ENCODE measurements at places on chromosomes 5 and 9.

DNA sequence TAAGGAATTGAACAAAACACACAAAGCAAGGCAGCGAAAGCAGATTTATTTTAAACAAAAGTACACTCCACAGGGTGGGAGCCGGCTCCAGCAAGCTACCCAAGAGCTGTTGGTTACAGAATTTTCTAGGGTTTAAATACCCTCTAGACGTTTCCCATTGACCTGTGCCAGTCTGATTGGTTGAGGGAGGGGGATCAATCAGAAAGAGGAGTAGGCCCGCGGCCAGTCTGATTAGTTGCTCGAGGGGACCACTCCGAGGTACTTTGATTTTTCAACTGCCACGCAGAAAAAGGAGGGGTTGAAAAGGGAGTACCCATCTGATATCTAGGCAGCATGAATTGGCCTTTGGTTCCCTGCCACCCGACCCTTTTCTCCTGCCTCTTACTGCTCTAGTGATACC, 998 bp downstream of the SRP19 start:
- no peak for DNase-seq

DNA sequence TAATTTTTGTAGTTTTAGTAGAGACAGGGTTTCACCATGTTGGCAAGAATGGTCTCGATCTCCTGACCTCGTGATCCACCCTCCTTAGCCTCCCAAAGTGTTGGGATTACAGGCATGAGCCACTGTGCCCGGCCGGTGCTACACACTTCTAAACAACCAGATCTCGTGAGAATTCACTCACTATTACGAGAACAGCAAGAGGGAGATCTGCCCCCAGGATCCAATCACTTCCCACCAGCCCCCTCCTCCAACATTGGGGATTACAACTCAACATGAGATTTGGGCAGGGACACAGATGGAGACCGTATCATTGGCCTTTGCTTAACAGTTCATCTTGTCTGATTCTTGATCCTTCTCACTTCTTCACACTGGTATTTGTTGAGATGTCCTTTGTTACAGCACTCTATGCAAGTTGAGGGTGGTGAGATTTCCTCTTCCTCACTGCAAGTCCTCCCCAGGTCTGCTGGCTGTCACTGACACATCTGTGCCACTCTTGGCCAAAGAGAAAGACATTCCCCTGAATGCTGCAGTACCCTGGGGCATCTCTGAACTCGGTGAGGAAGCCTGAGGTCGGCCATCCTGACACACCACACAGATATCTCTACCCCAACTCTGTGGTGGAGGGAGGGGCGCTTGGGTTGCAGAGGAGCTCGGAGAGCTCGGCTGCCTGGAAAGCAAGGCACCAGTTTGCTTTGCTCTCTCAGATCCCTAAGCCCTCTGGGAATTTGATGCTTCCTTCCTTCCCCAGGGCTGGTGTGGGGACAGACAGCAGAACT, 4.2 kb upstream of the SUB1 start:
- DNase-seq, result no peak

DNA sequence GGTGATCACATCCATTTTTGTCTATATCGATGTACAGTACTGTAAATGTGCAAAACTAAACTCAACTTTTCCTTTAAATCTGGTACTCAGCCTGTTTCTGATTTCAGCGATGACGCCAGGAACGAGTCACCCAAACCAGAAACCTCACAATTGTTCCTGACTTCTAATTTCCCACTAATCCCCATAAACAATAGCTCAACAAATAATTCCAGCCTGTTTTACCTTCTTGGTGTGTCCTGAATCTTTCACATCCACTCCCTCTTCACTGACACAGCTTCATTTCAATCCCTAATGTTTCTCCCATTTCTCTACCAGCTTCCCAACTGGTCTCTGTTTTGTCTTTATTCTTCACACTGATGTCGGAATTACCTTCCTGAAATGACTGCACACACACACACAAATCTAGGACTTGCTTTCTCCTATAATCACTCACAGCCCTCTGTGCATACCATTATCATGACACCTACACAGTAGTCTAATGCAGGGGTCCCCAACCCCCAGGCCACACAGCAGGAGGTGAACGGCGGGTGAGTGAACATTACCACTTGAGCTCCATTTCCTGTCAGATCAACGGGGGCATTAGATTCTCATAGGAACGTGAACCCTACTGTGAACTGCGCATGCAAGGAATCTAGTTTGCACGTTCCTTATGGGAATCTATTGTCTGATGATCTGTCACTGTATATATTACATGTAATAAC, 97.8 kb upstream of the SLC30A5 start:
- no peak for DNase-seq

- DNase-seq, result no peak
Measured at GRCh38 chr9:117750401-117750800, 46.2 kb downstream of the TLR4 start.

DNA sequence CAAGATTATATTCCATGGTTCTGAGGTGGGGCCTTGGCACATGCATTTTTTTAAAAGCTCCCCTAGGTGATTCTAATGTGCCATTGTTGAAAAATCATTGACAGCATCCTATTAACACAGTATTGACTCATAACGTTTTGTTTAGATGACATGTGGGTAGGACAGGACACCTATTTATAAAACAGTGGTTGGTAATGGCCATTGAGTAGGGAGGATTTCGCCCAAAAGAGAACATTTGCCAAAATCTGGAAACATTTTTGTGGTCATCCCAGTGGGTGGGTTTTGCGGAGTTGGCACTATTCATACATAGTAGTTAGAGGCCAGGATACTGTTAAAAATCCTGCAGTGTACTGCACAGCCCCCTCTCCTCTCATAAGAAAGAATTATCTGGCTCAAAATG, 6.4 kb upstream of the CHD1 start:
- DNase-seq, result no peak

- DNase-seq, result peak; percentile 86
Measured at GRCh38 chr5:82174128-82174918, 103.8 kb downstream of the RPS23 start.

GRCh38 chr9:95499847-95500246, 16.9 kb downstream of the PTCH1 start:
- no peak for DNase-seq

GRCh38 chr5:81601919-81602318, 149.0 kb downstream of the SSBP2 start:
- DNase-seq, result no peak

DNA sequence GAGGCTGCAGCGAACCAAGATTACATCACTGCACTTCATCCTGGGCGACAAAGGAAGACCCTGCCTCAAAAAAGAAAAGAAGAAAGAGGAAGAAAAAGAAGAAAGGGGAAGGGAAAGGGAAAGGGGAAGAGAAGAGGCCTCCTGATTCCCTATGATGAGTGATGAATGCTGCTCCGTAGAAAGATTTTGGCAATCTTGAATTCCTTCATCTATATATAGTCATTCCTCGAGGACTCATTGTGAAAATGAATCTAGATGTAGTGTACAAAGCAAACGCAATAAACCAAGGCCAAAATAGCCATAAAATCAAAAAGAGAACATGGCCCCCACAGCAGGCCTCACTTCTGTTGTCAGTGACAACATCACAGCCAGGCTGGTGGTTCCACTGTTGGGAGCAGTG, 218.0 kb downstream of the DCP2 start:
- DNase-seq, result no peak

GRCh38 chr5:118614731-118615456, 373.5 kb downstream of the DTWD2 start:
- no peak for DNase-seq

DNA sequence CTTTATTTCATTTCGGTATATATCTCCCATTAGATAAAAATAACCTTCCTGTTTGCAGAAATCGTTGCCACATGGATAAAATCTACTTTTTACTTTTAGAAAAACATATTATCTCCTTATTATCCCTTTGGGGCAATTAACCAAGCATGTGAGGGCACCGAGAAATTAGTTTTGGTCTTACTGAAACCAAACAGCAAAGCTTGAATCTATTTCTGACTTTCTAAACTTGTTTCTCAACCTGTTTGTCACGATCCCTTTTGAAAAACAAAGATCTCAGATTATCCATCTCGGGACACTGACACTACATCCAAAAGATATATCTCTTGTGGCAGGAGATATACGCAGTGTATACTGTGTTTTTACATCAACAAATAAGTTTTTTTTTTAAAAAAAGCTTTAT, 2.3 kb downstream of the TUT7 start:
- DNase-seq, result no peak

GRCh38 chr9:134381671-134382516, 55.6 kb downstream of the RXRA start:
- peak; percentile 59 for DNase-seq

GRCh38 chr5:31554552-31554951, 22.5 kb downstream of the C5orf22 start:
- no peak for DNase-seq

- no peak for DNase-seq
Measured at GRCh38 chr5:159734366-159734765, 181.9 kb upstream of the ADRA1B start.

DNA sequence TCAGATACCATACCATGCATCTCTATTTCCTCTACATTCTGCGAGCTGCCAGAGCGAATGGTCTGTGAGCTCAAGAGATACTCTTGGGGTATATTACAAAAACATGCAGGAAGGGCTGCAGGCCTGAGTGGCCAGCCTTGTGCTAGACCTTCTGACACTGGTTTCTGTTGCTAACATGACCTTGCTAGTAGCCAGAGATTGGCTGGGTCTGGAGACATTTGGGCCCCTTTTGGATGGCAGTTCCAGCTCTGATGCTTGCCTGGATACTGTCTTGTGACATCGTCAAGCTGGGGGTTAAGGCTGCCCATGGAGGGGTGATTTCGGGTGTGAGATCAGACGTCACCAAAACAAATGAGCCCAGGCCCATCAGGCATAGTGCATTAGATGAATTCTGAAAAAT, 56.1 kb upstream of the FSTL4 start:
- no peak for DNase-seq

GRCh38 chr9:108933231-108933717, 650 bp downstream of the ELP1 start:
- no peak for DNase-seq

- no peak for DNase-seq
Measured at GRCh38 chr5:115457571-115457970, 87.0 kb downstream of the FEM1C start.

DNA sequence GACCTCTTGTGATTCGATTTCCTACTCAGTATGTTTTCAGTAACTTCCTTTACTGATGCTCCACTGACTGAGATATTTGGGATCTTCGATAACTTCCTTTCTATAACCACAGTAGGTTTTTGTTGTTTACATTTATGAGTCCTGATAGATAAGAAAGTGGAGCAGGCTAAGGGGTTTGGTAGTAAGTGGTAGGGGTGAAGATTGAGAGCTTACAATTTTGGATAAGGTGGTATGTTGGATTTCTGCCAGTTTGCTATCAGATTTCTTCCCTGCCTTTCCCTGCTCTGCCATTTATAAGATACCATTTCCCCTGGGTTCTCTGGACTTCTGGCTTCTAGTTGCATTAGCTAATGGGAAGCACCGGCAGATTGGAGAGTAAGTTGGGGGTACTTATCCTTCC, 7.9 kb upstream of the NDUFS4 start:
- no peak for DNase-seq

DNA sequence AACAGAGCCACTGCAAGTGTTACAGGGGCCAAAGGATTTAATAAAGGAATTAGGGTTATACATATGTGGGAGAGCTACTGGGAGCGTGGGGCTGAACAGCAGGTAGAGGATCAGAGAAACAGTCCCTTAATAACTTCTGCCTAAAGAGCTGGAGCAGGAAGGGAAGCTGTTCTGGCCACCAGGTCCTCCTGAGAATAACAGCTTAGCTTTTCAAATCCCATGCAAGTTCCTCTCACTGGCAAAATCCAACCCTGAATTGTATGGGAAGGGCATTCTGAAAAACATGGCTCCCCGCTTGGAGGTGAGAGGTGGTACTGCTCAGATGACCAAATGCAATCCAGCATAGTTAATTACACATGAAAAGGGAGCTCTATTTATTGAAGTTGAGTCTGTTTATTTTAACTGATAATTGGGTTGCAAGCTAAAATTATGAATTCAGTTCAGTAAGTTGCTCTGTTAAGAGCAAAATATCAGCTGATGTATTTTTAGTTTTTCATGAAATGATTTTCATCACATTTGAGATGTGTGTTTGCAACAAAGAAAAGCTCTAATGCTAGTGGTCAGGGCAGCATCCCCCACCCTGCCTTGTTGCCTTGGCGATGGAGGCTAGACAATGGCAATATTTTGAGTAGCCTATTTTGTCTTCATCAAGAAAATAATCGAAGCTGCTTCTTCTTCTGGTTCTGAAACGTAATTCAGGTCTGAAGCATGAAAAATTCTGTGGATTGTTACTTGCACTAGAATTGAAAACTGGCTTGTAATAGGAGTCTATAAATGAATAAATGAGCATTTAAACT, 58.4 kb upstream of the SH3GL2 start:
- no peak for DNase-seq

GRCh38 chr9:87696641-87697040, 29.3 kb upstream of the CTSL start:
- no peak for DNase-seq

GRCh38 chr9:80125731-80126264, 554.0 kb downstream of the TLE4 start:
- no peak for DNase-seq

DNA sequence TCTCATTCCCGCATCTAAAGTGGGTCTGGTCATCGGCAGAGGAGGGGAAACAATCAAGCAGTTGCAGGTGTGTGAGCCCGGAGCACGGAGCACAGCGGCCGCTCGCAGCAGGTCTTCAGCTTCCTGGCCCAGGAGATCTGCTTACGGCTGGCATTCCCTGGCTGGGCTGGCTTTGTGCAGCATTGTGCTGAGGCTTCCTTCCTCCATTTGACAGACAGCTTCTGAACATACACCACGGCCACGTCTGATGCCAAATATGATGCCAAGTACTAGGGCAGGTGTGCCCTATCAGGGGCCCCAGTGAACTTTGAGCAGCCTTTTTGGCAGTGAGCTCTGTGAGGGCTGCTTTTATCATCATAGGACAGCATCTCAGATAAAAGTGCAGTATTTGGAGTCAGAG, 37.1 kb downstream of the FUBP3 start:
- DNase-seq, result no peak

- DNase-seq, result no peak
Measured at GRCh38 chr9:89941875-89942274, 337.1 kb downstream of the GADD45G start.

DNA sequence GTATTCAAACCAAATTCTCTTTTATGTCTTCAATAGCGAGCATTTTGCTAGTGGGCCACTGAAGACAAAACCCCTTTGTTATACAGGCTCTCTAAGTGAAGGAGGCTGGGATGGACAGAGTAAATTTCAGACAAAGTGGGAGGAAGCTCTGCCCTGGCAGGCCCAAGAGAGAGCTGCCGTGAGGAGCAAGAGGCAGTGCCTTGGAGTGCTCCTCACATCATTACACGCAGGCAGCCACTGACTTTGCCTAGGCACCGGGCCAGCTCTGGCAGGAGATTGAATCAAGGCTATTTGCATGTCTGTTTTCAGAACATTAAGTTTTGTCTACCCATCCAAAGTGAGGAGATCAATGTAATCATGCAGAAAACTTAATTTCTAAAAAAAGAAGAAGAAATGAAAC, 167.7 kb downstream of the CCDC192 start:
- DNase-seq, result no peak

GRCh38 chr9:93422977-93423616, 28.4 kb upstream of the FAM120A start:
- DNase-seq, result no peak
